ENCODE measurements at places on chromosomes 1 and 21. TPM values are rescaled to one million over a fixed set of nuclear protein-coding genes. Genes with fewer than 3 reads are reported as not detected.

MTF2 gene
- total RNA-seq, result 11.7 TPM

OR14K1 gene
- not detected for total RNA-seq

OR2AK2 gene
- total RNA-seq, result not detected

REN gene
- 0.22 TPM for total RNA-seq

GRCh38 chr1:59180735-59181134 is 116.2 kb upstream of the FGGY start:
- no peak for DNase-seq

- no peak for DNase-seq
Observed at GRCh38 chr1:7471836-7472235, 299.3 kb upstream of the VAMP3 start.

DNA sequence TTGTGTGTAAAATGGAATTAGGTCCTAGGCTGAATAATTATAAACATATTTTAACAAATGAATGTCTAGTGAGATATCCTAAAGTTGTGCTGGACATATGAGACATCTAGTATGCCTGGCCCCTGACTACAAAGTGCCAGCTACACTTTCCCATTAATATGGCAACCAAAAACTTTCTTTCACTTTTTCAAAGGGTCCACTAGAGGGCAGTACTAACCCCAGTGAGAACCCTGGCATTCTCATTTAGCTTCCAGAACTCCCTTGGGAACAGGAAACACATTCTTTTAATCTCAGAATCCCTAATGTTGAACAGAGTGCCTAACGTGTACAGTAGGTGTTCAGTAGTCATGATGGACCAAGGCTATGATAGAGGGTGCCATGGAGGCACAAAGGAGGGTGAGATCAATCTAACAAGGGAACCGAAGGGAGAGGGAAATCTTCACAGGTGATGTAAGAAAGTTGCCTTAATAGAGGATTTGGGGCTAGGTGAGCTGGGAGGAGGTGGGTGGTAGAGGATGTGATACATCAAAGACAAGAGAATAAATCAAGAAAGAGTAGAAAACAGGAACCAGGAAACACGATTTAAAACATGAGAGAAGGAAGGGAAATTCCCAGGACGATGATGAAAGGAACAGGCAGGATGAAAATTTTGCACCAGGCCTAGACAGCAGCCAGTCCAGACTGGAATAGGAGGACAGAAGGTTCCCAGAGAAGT is 41.6 kb downstream of the NSL1 start:
- no peak for DNase-seq

DNA sequence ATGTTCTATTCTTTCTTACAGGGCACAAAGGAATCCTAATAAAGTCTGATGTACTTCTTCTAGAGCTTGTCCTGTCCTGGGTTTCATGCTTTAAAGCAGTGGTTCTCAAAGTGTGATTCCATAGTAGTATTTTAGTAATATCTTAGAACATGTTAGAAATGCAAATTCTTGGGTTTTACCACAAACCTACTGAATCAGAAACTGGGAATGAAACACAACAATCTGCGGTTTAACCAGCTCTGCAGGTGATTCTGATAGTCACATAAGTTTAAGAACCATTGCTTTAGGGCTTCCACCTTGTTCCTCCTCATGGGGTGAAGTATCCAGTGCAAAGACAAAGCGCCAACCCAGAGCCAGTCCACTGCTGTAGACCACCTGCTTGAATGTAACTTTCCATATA is 41.1 kb downstream of the NGF start:
- DNase-seq, result no peak
